HT-29 (cell line): ENCODE measurements at places on chromosomes 16 and 17.

GRCh38 chr17:9817086-9817485 lies 4.8 kb downstream of the GSG1L2 start:
- peak; percentile 46 for DNase-seq

DNA sequence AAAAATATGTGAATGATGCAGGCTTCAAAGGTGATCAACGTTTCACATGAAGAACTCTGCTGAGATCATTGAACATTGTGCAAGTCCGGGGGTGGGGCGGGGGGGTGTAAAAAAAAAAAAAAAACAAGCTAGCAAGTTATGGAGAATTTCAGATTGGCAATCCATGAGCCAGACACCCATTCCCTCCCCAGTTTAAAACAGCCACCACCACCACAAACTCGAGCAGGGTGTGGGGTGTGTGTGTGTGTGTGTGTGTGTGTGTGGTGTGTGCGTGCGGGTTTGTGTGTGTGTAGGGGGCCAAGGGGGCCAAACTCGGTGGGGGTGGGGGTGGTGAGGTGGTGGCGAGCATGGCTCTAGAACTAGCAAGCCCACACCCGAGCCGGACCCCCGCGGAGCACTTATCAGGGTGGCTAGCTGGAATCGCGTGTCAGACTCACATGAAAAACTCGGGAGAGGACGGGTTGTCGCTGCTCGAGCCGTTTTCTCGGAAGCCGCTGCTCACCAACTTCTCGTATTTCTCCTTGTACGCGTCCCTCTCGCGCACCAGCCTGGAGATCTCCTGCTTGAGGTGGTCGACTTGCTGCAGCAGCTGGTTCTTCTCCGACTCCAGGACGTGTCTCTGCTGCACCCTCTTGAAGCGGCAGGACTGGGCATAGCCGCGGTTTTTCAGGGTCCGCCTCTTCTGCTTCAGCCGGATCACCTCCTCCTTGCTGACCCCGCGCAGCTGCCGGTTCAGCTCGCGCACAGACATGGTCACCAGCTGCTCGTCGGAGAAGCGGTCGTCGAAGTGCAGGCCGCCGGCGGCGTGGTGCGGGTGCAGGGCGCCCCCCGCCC lies 2.0 kb downstream of the MAF start:
- DNase-seq, result no peak

- peak; percentile 77 for DNase-seq
Observed at GRCh38 chr17:64418506-64419339, 28.1 kb upstream of the PECAM1 start.

DNA sequence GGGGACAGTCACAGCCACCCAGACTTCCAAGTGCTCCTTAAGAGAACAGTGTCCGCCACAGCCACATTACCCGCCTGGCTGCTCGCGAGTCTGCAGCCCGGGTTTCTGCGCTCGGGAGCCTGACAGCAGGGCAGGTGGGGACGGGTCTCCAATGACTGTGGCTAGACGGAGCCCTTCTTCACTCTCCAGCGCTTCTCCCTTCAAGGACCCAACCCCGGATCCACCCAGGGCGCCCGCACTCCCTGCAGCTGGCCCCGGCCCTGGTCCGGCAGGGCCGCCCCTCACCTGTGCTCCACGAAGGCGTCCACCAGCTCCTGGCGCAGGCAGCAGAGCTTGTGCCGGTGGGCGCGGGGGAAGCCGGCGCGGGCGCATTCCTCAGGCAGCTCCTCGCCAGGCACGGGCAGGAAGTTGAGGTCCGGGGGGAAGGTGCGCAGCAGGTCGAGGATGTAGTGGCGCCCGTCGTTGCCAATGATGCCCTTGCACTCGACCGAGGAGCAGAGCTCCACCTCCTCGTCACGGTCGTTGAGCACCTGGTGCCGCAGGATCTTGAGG lies 13.9 kb downstream of the CLUH start:
- no peak for DNase-seq

DNA sequence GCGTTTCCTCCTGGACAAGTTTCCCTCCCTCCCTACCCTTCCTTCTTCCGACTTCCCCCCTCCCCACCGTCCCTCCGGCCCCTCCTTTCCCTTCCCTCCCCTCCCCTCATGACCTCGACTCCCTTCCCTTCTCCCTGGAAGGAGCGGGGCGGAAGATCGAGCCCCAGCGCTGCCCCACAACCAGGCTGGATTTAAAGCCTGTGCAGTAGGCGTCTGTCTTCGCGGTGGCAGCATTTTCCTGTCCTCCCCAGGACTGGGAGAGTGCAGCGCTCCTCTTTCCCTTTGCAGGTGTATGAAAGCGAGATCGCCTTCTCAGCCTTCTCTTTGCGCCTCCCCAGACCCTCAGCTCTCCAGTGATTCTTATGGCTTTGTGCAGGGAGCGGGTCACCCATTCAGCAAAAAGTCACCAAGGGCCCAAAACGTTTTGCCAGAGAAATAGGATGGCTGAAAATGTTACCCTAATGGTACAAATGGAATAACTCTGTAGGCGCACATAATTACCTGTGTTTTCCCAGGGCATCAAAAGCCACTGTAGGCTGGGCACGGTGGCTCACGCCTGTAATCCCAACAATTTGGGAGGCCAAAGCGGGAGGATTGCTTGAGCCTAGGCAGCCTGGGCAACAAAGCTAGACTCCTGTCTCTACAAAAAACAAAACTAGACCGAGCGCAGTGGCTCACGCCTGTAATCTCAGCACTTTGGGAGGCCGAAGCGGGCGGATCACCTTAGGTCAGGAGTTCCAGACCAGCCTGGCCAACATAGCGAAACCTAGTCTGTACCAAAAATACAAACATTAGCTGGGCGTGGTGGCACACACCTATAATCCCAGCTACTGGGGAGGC lies 40.8 kb downstream of the SLFN12L start:
- no peak for DNase-seq

DNA sequence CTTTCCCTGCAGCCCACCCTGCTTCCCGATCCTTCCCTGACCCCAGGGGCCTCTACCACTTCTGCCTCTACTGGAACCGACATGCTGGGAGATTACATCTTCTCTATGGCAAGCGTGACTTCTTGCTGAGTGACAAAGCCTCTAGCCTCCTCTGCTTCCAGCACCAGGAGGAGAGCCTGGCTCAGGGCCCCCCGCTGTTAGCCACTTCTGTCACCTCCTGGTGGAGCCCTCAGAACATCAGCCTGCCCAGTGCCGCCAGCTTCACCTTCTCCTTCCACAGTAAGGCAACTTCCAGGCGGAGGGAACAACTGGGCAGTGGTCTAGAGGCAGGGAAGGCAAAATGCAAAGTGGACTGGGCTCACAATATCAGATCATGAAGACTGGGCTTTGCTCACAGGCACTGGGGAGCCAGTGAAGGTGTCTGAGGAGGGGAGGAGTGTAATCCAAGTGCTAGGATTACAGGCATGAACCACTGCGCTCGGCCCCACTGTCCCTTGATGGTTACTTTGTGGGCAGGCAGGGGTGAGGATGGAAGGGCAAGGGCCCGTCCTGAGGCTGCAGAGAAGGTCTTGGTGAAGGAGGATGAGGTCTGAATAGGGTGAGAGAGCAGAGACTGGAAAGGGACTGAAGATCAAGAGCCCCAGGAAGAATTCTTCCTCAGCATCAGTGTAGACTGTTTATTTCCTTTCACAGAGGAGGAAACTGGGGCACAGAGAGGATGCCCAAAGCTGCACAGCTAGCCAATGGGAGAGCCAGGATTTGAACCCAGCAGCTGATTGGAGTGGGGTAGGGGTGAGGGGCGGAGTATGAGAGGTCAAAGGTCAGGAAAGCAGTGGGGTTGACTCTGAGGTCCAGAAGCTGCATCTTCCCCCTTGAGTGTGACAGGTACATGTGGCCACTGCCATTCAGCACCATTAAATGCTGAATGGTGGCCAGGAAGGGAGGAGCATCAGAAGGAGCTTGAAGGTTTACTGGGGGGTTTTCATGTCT lies 16.5 kb upstream of the ADGRG3 start:
- DNase-seq, result no peak

- DNase-seq, result no peak
Observed at GRCh38 chr16:49623501-49624266, 232.2 kb downstream of the ZNF423 start.

- peak; percentile 37 for DNase-seq
Observed at GRCh38 chr16:28491230-28491969, 474 bp downstream of the CLN3 start.

DNA sequence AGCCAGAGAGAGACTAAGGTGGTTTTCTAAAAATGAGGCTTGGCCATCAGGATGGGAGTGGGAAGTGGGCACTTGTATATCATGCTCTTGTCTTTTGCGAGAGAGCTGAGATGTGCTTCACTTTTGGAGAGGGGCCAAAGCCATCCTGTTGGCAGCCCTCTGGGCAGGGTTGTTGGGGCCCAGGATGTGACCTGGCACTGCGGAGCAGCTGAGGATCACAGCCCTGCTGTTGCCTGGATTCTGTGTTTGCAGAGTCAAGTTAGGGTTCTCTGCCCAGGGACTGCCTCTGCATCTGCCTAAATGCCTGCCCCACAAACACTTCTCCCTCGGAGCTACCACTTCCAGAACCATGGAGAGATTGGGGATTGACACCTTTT lies 71.2 kb downstream of the PLD6 start:
- no peak for DNase-seq

DNA sequence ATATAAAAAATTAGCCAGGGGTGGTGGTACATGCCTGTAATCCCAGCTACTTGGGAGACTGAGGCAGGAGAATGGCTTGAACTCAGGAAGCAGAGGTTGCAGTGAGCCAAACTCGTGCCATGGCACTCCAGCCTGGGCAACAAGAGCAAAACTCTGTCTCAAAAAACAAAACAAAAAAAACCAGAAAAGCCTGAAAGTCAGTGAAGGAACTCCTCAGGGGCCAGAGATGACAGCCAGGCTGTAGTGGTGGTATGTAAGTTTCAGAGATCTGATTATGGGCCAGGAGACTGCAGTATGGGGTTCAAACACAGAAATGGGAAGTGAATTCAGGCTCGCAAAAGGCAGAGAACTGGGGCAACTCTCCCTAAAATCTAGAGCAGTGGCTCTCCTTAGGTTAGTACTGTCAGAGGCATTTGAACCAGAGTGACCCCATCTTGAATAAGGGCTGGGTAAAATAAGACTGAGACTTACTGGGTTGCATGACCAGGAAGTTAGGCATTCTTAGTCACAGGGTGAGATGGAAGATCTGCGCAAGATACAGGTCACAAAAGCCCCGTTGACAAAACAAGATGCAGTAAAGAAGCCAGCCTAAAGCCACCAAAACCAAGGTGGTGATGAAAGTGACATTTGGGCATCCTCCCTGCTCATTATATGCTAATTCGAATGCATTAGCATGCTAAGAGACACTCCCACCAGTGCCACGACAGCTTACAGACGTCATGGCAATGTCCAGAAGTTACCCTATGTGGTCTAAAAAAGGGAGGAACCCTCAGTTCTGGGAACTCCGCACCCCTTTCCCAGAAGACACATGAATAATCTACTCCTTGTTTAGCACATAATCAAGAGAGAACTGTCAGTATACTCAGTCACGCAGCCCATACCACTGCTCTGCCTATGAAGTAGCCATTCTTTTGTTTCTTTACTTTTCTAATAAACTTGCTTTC lies 120.2 kb upstream of the XYLT1 start:
- DNase-seq, result no peak

DNA sequence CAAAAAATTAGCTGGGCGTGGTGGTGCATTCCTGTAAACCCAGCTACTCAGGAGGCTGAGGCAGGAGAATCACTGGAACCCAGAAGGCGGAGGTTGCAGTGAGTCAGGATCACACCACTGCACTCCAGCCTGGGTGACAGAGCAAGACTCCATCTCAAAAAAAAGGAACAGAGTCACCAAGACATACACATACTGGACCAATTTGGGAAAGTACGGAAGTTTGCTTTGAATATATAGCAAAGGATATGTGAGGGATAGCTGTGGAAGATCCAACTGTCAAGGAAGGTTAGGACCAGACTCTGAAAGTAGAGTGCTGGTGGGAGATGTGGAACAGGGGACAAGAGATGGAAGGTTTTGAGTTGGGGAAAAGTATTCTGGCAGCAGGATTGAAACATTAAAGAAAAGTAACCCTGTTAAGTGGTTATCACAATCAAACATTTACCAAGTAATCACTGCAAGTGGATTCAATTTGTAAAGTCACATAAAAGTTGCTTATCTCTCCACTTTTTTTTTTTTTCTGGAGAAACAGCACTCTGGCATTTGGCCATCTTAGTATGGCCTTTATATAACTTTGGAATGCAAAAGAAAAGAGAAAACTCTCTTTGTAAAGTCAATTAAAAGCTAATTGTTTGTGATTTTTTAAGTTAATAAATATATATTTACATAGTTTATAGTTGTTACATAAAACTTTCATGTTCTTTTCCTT lies 259.4 kb upstream of the TBX2 start:
- DNase-seq, result no peak

DNA sequence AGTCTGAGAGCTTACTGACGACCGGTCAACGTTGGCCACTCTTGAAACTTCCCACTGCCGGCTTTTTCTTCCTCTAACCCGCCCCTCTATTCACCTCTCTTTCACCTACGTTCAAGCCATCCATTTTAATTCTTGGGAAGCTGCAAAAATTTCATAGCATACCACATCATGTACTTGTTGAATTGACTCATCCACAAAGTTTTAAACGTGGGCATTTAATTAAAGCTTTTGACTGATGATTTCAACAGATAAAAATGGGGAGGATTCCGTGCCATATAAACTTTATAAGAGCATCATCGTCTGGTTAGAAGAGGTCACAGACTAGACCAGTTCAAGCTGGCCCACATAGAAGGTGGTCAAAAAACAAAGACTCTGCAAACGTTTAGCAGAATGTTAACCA lies 22.5 kb downstream of the VPS53 start:
- DNase-seq, result peak; percentile 1

GRCh38 chr17:49581648-49581998 lies 6.0 kb downstream of the NXPH3 start:
- DNase-seq, result no peak

- no peak for DNase-seq
Observed at GRCh38 chr16:73052576-73052975, 4.6 kb upstream of the ZFHX3 start.
